ENCODE measurements at places on chromosomes 7 and 10.
A peak's percentile ranks its signal among the peaks of the same experiment; 100 is the strongest.

- no peak for DNase-seq
These were observed 51.3 kb downstream of the NEURL1 start for GRCh38 chr10:103544657-103545310.

- no peak for DNase-seq
These were observed 1.0 kb downstream of the CNPY1 start for GRCh38 chr7:155545348-155545747.

DNA sequence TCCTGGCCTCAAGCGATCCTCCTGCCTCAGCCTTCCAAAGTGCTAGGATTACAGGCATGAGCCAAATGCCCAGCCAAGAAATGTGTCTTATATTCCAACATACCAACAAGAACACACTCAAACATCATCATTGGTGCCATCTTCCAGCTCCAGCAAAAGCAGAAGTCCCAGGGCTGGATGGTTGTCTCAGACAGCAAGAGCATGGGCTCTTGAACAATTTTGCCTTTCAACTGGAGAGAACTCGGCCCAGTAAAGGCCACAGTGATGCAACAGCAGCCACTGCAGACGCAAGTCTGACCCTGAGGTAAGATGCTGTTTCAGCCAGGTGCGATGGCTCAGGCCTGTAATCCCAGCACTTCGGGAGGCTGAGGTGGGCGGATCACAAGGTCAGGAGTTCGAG is 52.8 kb upstream of the NFE2L3 start:
- DNase-seq: no peak

GRCh38 chr10:14447094-14447839 is 116.5 kb upstream of the FRMD4A start:
- no peak for DNase-seq

- DNase-seq: no peak
These were observed 17.5 kb upstream of the CHST3 start for GRCh38 chr10:71946700-71947099.

- no peak for DNase-seq
These were observed 15.1 kb upstream of the ELN start for GRCh38 chr7:74012842-74013249.

- DNase-seq: no peak
These were observed 34.2 kb downstream of the FIGNL1 start for GRCh38 chr7:50415844-50416364.

- DNase-seq: no peak
These were observed 22.2 kb upstream of the BAIAP2L1 start for GRCh38 chr7:98423043-98423442.

- no peak for DNase-seq
These were observed 10.1 kb downstream of the AQP1 start for GRCh38 chr7:30921540-30922401.

- DNase-seq: no peak
These were observed 12.4 kb upstream of the ACTA2 start for GRCh38 chr10:88964869-88965415.

GRCh38 chr10:117133273-117134055 is 4.6 kb downstream of the VAX1 start:
- DNase-seq: no peak

DNA sequence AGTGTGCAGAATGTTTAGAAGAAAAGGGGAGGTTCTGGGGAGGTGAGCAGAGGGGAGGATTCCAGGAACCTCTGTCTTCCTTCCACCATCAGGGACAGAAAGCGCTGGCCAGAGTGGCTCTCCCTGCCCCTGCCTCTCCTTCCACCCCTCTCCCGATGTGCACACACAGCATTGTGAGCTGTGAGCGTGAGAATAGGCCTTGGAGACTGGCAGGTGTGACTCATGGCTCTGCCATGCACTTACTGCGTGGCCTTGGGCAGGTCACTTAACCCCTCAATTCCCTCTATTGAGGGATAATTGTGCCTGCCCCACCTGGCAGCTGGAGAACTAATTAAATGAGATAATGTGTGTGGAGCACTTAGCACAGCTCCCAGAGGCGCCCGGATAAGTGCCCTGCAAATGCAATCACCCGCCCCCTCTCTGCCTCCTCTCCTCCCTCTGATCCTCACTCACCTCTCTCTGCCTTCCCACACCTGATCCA is 115.4 kb downstream of the ZMIZ1 start:
- DNase-seq: no peak

DNA sequence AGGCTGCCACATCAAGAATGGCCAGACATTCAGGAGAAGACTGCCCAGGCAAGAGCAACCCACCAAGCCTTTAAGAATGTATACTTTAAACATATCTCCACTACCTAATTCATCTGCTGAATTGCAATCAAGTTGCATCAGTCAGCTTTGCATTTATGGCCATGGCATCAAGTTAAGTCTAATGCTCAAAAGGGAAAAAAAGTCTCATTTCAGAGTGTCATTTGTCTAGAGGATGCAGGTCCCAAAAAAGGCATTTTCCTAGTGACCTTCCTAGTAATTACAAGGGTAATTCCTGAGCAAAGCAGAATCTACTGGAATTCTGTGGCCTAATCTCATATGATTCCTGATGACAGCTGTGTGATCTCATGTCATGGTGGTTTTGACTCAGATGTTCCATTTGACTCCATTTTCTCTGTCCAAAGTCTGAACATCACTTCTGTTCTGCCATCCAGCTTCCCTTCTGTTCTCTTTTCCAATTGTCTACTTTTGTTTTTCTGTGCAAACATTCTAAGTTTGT is 7.3 kb upstream of the CABCOCO1 start:
- no peak for DNase-seq

GRCh38 chr10:105989995-105990394 is 1174.5 kb downstream of the SORCS1 start:
- DNase-seq: no peak

DNA sequence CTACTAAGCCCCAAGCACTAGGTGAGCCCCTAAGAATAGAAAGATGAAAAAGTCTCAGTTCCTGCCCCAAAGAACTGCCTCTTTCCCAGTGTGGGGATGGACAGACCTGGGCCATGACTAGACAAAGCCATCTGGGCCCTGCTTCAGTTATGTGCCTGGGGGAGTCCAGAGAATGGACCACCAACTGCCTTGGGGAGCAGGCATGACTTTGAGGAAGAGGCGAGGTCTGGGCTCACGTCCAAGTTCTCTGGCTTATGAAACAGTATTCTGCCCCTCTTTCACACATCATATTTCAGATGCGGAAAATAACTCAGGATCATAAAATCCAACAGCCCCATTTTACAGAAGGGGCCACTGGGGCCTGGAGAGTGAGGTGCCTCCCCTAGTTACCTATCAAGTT is 80.3 kb downstream of the PLXNA4 start:
- DNase-seq: no peak

DNA sequence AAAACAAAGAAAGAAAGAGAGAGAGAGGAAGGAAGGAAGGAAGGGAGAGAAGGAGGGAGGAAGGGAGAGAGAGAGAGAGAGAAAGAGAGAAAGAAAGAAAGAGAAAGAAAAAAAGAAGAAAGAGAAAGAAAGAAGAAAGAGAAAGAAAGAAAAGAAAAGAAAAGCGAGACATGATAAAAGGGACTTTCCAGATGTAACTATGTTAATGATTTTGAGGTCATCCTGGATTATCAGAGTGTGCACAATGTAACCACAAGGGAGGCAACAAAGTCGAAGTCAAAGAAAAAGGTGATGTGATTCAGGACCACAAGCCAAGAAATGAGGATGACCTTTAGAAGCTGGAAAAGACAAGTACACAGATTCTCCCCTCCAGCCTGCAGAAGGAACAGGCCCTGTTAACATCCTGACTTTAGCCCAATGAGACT is 48.9 kb upstream of the PAX2 start:
- DNase-seq: no peak

DNA sequence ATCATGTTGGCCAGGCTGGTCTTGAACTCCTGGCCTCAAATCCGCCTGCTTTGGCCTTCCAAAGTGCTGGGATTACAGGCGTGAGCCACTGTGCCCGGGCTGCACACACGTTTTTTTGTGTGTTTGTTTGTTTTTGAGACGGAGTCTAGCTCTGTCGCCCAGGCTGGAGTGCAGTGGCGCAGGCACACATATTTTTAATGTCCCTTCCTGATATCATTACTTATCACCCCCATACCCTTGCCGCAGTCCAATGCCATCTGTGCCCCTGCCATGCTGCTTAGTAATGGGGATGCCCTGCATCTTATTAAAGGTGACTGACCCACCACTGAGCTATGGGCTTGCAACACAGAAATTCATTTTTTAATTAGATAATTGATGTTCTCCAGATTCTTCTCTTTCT is 180.7 kb downstream of the TEX36 start:
- DNase-seq: no peak

GRCh38 chr10:116002735-116003134 is 270.3 kb downstream of the GFRA1 start:
- no peak for DNase-seq

- DNase-seq: no peak
These were observed 280.9 kb upstream of the HGF start for GRCh38 chr7:82050792-82051191.

DNA sequence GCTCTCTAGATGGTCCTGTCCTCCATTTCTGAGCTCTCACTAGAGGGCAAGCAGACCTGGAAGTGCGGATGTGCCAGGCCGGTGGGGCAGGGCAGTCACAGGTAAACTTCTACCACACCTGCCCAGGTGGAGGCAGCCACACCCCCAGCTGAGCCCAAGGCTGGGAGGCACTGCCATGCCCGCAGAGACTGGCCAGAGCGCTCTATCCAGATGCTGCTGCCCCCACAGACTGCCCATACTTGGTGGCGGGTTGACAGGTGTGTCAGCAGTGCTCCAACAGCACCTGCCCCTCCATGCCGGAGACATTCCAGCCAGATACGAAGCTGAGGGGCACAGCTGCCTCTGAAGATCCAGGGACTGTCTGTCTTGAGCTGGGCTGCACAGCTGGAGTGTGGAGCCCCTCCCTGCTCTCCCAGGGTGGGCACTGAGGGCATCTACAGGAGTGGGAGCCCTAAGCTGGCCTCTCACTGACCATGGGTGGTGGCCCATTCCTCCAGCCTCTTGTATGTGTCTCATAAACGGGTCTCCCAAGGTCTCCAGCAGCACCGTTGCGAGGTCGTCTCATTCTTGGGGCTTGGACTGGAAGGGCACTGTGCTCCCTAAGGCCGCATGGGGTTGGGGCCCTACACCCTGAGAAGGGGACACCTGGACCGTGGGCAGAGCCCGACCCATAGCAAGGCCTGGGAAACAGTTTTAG is 38.2 kb upstream of the PPIF start:
- DNase-seq: no peak

DNA sequence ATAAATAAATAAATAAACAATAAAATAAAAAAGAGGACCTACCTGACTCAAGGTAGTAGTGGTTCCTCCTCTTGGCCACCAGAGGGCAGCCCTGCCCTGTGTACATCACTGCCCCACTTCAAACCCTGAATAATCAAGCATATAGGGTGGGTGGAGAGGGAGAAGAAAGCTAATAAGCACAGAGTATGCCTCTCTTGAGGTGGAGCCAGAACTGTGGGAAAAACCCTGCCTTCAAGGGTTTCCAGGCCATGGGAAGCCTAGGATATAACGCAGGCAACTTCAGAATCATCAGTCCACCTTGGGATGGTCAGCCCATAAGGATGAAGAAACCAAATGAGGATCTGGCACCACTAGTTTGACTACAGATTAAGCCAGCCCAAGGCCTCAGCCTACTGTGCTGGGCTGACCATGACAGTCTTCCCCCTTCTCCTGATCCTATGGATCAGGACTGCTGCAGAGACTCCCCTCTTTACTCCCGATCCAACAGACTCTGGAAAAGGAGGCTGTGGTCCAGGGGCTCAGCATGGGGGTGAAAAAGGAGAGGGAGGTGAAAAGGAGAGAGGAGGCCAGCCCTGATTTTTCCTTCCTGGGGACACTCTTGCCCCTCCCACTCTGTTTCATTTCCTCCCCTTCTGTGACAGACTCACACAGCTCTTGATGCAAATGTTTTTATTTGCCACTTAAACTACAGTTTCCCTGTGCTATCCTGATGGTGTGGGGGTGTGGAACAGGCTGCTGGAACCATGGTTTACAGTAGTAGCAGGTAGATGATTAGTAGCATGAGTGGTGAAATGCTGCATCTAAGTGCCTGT is 10.1 kb downstream of the AVPI1 start:
- peak; percentile 32 for DNase-seq

DNA sequence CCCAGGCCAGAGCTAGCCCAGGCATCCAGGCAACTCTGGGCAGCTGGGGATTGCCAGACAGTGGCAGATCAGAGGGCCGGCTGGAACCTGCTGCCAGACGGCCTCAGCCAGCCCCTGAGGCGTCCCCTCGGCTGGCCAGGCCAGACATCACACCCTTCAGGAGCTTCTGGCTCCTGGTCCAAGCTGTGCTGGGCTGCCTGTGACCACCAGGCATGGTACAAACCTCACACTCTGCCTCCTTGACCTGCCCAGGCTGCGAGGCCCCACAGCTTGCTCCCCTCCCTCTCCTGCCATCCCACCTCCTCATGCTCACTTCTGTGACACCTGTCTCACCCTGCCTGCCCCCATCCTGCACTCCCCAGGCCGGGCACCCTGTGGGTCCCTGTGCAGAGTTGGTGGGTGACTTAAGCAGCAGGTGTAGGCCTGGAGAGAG is 5.7 kb downstream of the DEPP1 start:
- no peak for DNase-seq

DNA sequence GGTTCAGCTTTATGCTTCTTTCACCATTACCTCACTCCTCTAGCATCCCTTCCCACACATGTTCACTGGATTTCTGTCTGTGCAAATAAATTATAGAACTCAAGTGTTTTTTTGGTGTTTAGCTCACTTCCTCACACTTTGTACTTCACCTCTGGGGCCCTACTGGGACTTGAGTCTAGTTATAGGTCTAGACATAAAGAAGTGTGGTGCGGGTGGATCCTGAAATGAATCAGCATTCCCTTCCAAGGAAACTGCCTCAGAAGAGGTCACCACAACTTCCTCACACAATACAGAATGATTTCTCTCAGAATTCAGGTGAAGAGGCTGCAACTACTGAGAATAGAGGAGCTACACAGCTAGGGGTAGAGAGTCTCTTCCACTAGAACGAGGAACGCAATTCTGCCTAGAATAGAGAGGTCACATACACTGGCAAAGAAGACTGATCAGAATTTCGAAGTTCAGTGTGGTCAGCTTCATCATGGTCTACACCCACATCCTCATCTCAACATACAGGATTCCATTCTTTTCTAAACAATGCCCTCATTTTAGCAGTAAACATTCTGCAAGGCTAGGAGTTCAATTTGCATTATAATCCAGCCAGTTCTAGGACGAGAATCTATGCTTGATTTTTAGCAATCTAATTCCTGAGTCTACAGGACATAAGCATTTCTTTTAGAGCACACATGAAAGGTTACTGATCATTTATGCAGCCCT is 938.7 kb upstream of the PHF14 start:
- DNase-seq: no peak

DNA sequence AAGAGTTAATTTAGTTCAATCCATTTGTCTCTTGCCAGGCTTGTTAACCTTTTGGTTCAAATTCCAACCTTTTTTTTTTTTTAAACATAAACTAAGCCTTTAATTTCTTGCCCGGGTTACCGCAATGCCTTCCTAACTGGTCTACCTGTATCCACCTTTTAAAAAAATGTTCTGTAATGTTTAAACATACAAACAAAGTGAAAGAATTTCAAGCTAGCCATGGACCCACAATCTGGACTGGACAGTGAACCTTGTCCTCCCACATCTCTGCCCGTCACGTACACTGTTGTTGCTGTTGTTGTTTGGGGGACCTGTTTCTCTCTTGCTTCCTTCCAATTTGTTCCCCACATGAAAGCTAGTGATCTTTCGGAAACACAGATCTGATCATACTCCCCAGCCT is 724.7 kb upstream of the AUTS2 start:
- DNase-seq: no peak
